ENCODE measurements at places on chromosomes 5 and 9.

- DNase-seq, result no peak
These were observed 28.5 kb downstream of the ANKDD1B start for GRCh38 chr5:75639535-75640311.

GRCh38 chr5:134539732-134540131 is 14.3 kb downstream of the JADE2 start:
- no peak for DNase-seq

GRCh38 chr9:132381966-132382541 is 24.6 kb downstream of the TTF1 start:
- DNase-seq, result no peak

DNA sequence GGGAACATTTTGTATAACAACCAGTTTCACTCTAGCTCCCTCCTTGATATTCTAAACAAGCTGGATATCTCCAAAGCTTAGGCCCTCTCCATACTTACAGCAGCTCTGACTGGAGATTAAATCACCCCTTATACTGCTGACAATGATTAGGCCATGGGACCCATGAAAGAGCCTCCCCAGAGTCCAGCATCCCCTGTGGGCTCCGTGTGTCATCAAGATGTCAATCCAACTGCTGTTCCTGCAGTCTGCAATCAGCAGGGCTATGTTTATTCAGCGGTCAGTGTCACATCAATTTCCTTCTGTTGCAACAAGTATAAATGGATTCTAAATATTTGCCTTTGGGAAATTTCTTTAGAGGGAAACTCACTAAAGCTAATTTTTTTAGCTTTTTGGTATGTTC is 26.6 kb downstream of the PCDHAC2 start:
- DNase-seq, result no peak

GRCh38 chr5:15885156-15885555 is 294.4 kb downstream of the MARCHF11 start:
- no peak for DNase-seq

- DNase-seq, result peak; percentile 62
These were observed 312 bp downstream of the SET start for GRCh38 chr9:128689293-128689774.

DNA sequence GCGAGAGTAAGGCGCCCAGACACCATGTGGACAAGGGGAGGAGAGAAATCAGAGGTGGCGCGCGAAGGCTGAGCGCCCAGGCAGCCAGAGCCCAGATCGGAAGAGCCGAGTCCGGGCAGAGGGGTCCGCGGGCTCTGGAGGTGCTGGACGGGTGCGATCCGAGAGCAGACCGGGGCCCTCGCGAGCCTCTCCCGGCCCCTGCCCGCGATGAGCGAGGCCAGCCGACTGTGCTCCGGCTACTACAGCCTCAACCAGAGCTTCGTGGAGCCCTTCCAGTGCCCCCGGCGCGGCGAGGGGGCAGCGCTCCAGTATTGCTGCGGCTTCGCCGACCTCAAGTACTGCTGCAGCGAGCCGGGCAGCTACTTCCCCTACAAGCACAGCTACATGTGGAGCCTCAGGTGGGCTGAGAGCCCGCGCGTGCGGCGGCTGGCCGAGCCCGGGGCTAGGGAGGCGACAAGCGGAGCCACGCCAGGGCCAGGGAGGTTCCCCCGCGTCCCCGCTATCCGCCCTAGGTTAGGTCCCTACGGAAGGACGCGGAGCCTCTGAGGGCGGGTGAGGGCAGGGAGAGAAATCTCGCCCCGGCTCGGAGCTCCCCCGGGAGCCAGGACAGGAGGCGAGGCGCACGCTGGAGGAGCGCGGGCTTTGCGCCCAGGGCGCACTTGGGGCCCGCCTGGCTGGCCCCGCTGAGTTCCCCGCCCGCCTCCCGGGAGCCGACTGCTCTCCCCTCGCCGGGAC is at the start of gene SHISAL2B:
SHISAL2B (plus strand) TSS at position 87 of the 735 bp plus-strand sequence; CDS start at position 208, 121 bp downstream.
- DNase-seq, result no peak

DNA sequence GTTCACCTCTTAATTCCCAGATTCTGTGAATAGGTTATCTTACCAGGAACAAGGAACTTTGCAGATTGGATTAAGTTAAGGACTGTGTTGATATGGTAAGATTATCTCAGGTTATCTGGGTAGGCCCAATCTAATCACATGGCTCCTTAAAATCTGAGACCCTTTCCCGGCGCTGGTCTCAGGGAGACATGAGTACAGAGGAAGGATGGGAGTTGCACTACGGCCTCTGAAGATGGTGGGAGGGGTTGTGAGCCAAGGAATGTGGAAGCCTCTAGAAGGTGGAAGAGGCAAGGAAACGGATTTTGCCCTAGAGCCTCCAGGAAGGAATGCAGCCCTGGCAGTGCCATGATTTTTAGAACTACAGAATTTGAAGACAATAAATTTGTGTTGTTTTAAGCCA is 95.1 kb downstream of the AK8 start:
- no peak for DNase-seq

- DNase-seq, result no peak
These were observed 280.1 kb downstream of the KIF4B start for GRCh38 chr5:155293605-155294178.

DNA sequence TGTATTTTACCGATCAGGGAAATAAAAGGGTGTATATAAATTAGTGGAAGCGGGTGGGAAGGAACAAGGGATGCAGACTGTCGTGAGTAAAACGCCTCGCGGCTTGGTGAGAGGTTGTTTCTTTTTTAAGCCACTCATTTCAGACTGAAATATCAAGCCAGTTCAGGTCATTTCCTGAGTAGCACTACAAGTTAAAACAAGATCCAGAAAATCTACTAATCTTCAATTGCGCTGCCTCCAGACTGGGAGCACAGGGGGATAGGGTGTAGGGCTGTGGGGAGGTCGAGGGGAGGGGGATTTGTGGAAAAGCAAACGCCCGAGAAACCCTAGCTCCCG is 140.8 kb downstream of the TSSK1B start:
- peak; percentile 14 for DNase-seq

DNA sequence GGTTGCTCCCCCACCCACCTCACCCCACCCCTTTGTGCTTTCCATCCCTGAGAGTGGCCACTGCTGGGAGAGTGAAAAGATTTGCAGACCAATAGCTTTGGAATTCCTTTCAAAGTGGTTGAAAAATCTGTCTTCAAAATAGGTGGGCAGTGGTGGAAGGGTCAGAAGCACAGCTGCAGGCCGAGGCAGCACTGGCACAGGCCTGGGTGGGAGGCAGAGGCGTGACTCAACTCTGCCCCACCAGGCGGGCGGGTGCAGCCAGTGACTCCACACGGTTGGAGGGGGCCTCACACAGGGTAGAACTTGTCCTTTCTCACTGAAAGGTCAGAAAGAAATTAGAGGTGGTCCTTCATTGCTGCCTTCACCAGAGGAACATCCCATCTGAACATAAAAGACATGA is 214.9 kb upstream of the TBCA start:
- no peak for DNase-seq

- no peak for DNase-seq
These were observed 213.0 kb downstream of the SPOCK1 start for GRCh38 chr5:137286025-137286610.

DNA sequence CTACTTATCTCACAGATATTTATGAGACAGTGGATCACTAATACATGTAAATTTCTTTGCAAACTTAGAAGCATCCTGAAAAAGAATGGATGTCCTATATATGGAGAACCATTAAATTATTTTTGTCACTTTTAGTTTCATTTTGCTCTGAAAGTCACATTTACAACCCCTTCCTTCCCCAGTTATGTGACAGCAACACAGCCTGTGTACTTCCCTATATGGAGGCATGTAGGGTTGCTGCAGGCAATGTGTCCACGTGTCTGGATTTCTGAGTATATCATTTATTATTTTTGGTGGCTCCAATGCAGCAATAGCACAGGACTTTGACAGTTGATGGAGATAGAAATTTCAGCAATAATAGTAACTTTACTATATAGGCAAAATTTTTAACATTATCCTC is 156.4 kb downstream of the ST8SIA4 start:
- DNase-seq, result no peak

DNA sequence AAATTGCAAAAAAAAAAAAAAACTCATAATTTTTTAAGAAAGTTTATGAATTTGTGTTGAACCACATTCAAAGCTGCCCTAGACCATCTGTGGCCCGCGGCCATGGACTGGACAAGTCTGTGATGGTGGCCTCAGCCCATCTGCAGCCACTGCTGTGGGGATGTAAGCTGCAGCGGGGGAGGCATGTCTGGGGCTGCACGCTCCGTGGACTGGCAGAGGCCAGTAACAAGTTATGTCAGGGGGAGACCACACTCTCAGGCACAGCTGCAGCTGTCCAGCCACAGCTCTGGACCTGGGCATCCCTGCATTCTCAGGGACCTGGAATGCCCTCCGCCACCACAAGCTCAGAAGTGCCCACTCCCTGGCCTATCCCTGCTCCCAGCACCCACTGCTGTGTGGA is 1272.3 kb upstream of the CDH9 start:
- DNase-seq, result no peak

DNA sequence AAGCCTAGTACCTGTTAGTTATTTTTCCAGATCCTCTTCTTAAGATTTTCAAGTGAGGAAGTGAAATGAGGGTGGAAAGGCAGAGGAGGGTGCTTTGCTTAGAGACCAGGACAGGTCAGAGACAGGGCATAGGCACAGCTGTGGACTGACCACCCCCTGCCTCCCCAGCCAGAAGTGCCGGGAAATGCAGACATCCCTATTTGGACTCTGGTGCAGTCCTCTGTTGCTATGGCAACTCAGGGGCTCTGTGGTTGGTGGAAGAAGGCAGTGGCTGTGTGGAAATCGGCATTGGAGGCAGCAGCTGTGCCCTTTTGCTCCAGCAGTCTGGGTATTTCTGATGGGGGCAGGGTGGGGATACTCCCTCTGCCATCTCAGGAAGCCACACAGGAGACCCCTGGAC is 43.3 kb upstream of the NDFIP1 start:
- no peak for DNase-seq

DNA sequence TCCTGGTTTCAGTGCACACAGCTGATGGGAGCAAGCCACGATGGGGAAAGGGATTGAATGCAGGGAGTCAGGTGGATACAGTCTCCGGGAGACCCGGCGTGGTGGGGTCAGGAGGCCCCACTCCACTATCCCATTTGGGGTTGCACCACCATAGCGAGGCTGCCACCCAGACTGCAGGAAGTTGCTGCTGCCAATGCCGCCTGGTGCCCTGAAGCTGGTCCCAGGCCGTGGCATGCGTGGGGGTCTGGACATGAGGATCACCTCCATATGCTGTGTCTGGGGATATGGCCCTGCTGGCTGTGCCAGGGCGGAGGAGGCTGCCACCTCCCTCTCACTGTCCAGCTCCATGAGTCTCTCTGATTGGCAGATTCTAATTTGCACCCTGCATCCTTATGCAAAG is 45.3 kb downstream of the COL5A1 start:
- DNase-seq, result no peak

DNA sequence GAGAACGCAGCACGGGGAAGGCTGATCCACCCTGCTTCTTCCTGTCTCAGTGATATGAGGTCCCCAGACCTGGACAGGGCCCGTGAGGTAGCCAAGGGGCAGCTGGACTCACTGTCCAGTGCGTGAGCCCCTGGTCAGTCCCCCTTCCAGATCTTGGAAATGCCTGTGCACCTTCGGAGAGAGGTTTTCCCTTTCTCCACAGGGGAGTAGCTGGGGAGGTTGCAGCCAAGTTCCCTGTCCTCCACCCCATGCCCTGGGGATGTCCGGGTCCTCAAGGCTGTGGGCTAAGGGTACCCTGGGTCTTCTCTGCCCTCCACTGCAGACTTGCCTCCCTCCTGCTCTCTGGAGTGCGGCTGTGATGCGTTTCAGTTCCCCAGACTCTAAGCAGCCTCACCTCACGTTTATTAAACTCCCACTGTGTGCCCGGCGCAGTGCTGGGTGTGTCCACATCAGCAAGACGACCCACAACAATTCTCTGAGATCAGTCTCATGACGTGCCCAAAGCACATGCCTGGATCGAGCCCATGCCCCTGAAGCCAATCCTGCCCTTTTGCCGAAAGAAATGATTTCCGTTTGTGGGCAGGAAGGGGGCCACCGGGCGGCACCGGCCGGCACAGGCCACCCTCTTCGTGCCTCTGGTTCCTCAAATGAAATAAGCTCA is 101.3 kb upstream of the PHYKPL start:
- DNase-seq, result no peak

GRCh38 chr9:92948632-92949031 is 1.3 kb downstream of the FGD3 start:
- DNase-seq, result no peak

DNA sequence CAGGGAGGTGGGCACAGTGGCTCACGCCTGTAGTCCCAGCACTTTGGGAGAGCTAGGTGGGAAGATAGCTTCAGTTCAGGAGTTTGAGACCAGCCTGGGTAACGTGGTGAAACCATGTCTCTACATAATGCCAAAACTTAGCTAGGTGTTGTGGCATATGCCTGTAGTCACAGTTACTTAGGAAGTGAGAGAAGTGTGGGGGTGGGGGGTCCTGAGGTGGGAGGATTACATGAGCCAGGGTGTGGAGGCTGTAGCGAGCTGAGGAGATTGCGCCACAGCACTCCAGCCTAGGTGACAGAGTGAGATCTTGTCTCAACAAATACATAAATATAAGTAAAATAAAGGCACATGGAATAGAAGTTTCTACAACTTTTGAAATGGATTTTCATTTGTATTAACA is 23.1 kb downstream of the VCAN start:
- DNase-seq, result no peak

DNA sequence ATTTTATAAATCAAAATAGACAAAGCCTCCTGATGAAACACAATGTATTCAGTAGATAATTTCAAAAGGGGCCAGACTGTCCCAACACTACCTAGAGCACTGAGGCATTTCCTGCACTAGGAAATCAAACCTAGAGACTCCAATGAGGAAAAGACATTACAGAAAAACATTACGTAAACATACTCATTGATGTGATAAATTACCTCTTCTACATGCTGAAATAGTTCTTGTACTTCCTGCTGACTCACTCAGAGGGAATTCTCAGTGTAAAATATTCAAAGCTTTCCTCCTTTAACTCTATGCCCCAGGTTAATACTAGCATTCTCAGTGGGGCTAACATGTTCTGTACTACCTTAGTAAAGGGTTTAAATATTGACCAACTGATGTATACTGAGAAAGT is 178.0 kb downstream of the ESM1 start:
- DNase-seq, result no peak

DNA sequence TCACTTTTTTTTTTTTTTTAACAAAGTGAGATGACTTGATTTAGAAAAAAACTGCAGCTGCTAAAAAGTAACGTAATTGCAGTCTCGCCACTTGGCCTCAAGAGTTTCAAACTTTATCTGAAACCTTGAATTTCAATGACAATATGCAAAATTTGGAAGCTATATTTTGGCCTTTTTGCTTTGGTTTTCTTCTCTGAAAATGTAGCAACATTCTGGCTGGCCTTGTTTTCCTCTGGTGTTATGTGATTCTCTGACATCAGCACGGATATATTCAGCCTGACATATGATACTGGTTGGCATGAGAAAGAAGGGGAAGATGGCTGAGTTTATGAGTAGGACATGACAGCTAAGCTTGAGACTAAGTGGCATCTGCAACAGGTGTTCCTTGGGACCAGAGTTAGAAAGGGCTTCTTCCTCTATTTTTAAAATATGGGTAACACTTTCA is 136.5 kb downstream of the MEF2C start:
- no peak for DNase-seq

DNA sequence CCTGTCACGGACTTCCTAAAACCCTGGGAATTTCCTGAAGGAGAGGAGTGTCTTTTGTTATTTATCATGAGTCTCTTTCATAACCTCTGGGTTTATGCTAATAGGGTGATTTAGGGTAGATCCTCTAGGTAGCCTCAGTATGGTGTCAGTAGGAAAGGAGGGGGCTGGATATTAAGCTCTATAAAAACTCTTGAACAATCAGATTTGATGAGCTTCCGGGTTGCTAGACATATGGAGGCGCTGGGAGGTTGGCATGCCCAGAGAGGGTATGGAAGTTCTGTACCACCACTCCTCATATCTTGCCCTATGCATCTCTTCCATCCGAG is 15.6 kb upstream of the PTBP3 start:
- no peak for DNase-seq

GRCh38 chr5:123511290-123511647 is 708 bp upstream of the CSNK1G3 start:
- no peak for DNase-seq

Data from activated T-cell treated with anti-CD3 and anti-CD28 coated beads, Interleukin-2, amount 50 U/mL, for 72 hours (primary cell).